ENCODE measurements at places on chromosomes 7 and 10.

DNA sequence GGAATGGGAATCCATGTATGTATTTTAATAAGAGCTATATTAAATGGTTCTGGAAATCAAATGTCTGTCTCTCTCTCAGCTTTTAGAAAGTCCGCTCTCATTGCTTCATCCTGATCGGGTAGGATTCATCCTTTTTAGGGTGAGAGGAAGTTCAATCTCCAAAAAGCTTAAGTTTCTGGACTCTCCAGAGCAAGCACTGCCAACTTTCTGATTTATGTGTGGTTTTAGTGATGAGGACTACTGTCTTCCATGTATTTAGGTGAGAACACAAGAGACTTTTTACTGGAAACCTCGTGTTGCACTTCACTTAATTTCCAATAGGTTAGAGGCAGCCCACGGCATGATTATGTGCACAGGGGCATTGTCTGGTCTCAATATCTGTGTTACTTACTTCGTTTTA, 267.9 kb downstream of the SUGCT start:
- DNase-seq = no peak

DNA sequence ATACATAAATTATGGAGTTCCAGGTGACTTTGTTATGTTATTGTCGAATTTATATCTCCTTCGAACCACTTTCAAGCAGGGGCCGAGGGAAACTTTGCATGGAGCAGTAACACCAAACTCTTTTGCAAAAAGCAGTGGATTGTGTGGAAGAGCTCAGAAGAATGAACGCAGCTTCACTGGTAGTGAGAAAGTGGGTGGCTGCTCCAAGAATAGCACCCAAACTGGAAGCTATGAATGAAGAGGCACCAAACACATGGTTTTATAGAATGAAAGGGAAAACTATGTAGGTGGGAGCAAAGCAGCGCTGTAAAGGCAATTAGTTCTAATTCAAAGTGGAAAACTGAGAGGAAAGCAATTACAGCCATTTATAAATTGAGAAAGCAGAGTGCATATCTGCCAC, 67.2 kb downstream of the CTTNBP2 start:
- no peak for DNase-seq

- DNase-seq = no peak
These were observed 16.8 kb upstream of the CSGALNACT2 start for GRCh38 chr10:43121444-43121843.

GRCh38 chr7:2074691-2075090, 158.1 kb downstream of the MAD1L1 start:
- no peak for DNase-seq

DNA sequence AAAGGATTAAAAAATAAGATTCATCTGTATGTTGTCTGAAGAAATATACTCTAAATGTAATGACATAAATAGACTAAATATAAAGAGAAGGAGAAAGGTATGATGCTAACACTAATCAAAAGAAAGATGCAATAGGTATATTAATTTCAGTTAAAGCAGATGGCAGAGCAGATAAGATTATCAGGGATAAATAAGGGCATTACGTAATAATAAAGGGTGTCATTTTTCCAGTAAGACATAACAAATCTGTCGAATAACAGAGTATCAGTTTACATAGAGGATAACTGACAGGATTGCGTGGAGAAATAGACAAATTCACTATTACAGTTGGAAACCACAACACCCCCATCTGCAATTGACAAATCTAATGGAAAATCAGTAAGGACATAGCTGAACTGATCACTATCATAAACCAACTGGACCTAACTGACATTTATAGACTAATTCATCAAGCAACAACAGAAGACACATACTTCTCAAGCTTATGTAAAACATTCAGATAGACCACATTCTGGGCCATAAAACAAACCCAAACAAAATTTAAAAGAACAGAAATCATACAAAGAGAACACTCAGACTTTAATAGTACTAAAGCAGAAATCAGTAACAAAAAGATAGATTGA, 384.1 kb upstream of the COBL start:
- no peak for DNase-seq

DNA sequence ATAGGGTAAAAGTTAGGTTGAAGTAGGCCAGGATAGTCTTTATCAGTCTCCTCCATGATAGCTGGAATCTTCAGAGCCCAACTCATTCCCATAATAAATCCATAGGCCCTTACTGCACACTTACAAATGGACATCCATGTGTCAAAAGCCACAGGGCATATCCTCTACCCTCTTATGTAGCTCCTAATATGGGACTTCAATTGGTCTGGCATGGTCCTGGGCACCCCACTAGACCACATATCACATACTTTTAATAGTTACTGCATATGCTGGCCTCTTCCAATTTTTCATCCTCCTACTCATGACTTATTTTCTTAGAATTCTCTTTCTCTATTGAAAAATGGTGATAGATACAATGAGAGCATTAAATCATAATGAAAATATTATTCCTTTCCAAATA, 169.3 kb downstream of the MAGI2 start:
- DNase-seq = no peak

Measured in SJSA1 (cell line).